Lung (tissue), 17 donors: ENCODE measurements at places on chromosomes 3 and 15. TPM values are rescaled to one million over a fixed set of nuclear protein-coding genes. Genes with fewer than 3 reads are reported as not detected.

The UPK1B gene
- total RNA-seq = 0.21 TPM

The ZDHHC23 gene
- 14.9 TPM for total RNA-seq

The MUSTN1 gene
- total RNA-seq = 10.9 TPM

The CHRNA7 gene
- 2.7 TPM for total RNA-seq

The PIAS1 gene
- total RNA-seq = 157 TPM

The TMEM212 gene
- total RNA-seq = 11.5 TPM

The ATP13A5 gene
- 1.1 TPM for total RNA-seq

DNA sequence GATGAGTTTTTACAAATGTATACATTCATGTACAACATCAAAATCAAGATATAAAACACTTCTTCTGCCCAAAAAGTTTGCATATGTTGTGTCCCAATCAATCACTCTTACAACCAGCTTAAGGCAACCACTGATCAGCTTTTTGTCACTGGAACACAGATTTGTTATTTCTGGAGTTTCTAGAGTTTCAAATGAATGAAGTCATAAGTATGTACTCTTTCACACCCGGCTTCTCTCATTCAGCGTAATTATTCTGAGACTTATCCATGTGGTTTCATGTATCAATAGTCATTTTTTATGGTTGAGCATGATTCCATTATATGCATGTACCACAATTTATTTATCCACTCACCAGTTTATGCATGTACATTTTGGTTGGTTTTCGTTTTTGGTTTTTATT, 53.0 kb upstream of the CORO2B start:
- H3K27ac ChIP-seq = no peak overlapping the region
- H3K4me1 ChIP-seq = no peaks in the 10 kb centered on the region
- DNase-seq = no peak
- no peaks in the 10 kb centered on the region for H3K27me3 ChIP-seq

GRCh38 chr3:143784446-143784845, 63.8 kb downstream of the SLC9A9 start:
- H3K4me1 ChIP-seq = peaks cover 9% of the 10 kb centered on the region
- no peak for DNase-seq
- H3K27me3 ChIP-seq = no peaks in the 10 kb centered on the region
- no peak overlapping the region for H3K27ac ChIP-seq

DNA sequence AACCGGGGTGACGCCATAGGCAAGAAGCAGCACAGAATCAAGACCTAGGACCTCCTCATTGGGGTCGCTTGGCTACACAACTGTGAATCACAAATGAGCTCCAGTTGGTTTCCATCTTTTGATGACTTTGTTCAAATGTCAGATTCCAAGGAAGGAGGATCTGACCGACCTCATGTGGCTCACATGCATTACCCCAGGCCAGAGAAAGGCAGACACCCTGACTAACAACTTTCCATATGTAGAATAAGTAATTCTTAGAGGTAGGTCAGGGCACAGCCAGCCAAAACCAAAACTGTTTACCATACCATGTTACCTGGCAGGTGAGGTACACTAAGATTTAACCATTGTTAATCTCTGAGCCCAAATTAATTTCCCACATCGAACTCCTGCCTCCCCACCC, 96.5 kb downstream of the CCNL1 start:
- H3K4me3 ChIP-seq = no peak overlapping the region
- H3K27ac ChIP-seq = no peak overlapping the region
- H3K4me1 ChIP-seq = no peaks in the 10 kb centered on the region
- DNase-seq = no peak
- no peaks in the 10 kb centered on the region for H3K36me3 ChIP-seq
- no peaks in the 10 kb centered on the region for H3K27me3 ChIP-seq

DNA sequence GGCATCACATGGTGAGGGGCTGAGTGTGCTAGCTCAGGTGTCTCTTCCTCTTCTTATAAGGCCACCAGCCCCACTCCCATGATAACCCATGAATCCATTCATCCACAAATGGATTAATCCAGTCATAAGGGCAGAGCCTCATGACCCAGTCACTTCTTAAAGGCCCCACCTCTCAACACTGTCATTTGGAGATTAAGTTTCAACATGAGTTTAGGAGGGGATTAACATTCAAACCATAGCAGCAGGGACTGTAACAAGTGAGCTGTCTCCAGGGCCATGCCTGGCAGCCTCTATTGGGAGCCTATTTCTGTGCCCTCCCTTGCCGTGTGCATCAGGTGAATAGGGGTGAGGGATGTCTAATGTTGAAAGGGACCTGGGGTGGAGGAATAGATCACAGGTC, 77.5 kb downstream of the CHRD start:
- no peaks in the 10 kb centered on the region for H3K27me3 ChIP-seq
- DNase-seq = no peak
- H3K27ac ChIP-seq = no peak overlapping the region
- no peaks in the 10 kb centered on the region for H3K4me1 ChIP-seq
- H3K36me3 ChIP-seq = no peaks in the 10 kb centered on the region

- no peak overlapping the region for H3K27ac ChIP-seq
- H3K4me3 ChIP-seq = no peak overlapping the region
- DNase-seq = no peak
- H3K4me1 ChIP-seq = no peaks in the 10 kb centered on the region
Observed at GRCh38 chr3:147615035-147615434, 205.9 kb downstream of the ZIC1 start.

DNA sequence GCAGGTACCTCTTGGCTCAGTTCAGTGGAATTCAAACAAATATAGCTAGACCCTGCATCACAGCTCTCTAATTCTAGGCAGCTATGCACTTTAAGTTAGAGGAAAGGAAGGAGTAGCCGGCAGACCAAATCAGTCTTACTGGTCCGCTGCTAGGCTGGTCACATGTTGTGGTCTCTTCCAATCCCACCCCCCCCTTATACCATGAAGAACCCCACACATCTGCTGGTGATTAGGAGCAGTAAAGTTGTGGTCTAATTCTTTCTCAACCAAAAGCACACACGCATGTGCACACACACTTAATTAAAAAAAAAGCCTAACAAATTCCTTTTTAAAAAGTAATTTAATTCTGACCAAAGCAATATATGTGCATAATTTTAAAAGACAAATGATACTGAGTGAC, 16.7 kb upstream of the SH3GL3 start:
- H3K4me3 ChIP-seq = no peak overlapping the region
- DNase-seq = no peak
- H3K36me3 ChIP-seq = no peaks in the 10 kb centered on the region
- no peak overlapping the region for H3K27ac ChIP-seq
- H3K4me1 ChIP-seq = no peaks in the 10 kb centered on the region
- no peaks in the 10 kb centered on the region for H3K27me3 ChIP-seq

DNA sequence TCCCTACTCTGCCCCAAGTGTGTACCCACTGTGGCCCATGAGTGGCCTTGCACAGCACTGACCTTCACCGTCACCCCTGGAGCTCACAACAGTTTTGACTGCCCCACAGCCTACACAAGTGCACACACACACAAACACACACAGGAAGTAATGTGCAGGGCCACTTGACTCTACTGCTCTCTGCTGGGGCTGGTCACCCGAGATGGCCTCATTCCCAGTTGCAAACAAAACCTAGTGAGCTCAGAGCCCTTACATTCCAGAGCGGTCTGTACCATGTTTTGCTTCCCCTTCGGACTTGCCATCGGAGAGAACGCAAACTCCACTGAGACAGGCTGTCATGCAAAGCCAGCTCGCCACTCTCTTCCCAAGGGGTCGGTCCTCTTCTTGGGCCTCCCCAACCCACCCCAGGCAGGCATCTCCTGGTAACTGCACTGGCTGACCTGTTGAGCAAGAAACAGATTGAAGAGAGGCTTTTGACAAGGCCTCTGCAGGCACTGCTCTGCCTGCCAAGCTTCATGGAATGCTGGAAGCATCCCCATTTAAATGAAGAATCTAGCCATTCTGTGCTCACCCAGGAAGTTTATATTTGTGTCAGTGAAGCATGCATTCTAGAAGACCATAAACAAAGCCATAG, 232.0 kb upstream of the IGF1R start:
- peaks cover 9% of the 10 kb centered on the region for H3K27me3 ChIP-seq
- peak; percentile 51 for DNase-seq
- peak overlapping the region; percentile 78 for H3K27ac ChIP-seq
- H3K36me3 ChIP-seq = no peaks in the 10 kb centered on the region

- H3K4me1 ChIP-seq = peaks cover 24% of the 10 kb centered on the region
- no peaks in the 10 kb centered on the region for H3K27me3 ChIP-seq
- H3K36me3 ChIP-seq = peaks cover 4% of the 10 kb centered on the region
- H3K27ac ChIP-seq = peak overlapping the region; percentile 70
- no peak for DNase-seq
- no peak overlapping the region for H3K4me3 ChIP-seq
Observed at GRCh38 chr3:119350114-119350513, 55.9 kb downstream of the ARHGAP31 start.

DNA sequence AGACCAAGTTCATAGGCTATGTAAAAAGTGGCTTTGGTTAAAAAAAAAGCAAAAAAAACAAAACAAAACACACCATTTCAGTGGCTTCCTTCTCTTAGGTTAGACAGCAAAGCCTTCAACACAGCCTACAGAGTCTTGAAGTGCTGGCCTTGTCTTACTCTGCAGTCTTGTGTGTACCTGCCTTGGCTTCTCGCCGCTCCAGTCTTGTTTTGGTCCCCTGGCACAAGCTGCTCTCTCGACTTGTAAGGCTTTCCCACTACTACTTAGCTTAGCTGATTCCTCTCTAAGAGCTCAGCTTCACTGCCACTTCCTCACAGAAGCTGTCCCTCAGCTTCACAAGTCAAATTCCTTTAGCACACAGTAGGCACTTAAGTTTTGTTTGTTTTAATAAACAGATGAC, 63.0 kb downstream of the ST3GAL6 start:
- no peak overlapping the region for H3K4me3 ChIP-seq
- DNase-seq = no peak
- no peaks in the 10 kb centered on the region for H3K36me3 ChIP-seq
- H3K27me3 ChIP-seq = no peaks in the 10 kb centered on the region

DNA sequence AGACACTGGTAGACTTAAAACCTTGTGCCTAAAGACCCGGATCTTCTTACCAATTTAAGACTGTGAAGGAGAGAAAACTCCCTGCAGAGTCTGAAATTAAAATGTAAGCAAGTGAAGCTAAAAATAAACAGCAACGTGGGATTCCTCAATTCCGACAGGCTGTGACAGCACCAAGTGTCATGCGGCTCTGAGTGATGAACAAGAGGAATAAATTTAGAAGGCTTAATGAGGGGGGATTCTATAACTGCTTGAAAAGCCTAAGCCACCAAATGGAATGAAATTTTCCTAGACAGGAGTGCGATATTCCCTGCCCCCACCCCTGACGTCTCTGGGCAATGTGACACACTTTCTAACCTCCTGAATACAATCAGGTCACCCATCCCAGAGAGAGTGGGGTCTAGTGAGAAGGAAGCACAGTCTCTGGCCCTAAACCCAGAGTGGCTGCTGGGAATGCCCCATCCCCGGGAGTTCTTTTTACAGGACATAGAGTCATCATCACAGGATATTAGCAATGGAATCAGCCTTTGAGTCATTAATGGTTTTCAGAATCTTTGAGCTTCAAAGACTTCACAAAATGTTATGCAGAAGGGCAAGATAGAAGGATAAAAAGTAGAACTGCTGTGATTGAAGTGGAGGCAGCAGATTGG, 114.3 kb downstream of the EDEM1 start:
- no peak overlapping the region for H3K4me3 ChIP-seq
- H3K36me3 ChIP-seq = no peaks in the 10 kb centered on the region
- H3K27ac ChIP-seq = no peak overlapping the region
- peaks cover 2% of the 10 kb centered on the region for H3K4me1 ChIP-seq

DNA sequence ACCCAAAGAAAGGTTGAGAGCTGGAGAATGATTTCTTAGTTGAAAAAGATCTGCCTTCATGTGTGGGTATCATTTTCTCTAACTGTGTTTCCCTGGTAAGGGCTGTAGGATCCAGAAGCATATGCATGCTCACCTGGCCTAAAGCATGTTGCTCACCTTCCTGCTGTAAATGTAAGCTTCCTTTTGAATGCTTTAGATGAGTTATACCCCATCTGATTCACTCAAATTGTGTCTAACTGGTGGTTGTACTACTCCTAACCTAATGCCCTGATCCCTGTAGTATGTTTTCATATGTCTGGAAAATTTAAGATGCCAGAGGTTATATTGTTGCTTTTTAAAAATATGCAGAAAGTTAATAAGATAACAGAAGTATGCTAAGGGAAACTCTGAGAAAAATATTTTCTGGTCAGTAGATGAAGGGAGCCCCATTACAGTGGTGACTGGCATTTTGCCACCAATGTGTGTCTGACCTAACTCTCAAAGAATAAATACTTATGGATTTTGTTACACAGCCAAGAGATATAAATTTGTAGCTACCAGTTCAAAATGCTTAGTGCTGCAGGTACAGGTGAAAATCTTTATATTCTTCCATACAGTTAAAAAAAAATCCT, 7.7 kb downstream of the FILIP1L start:
- no peaks in the 10 kb centered on the region for H3K36me3 ChIP-seq
- no peak for DNase-seq
- peaks cover 42% of the 10 kb centered on the region for H3K4me1 ChIP-seq
- no peaks in the 10 kb centered on the region for H3K27me3 ChIP-seq

DNA sequence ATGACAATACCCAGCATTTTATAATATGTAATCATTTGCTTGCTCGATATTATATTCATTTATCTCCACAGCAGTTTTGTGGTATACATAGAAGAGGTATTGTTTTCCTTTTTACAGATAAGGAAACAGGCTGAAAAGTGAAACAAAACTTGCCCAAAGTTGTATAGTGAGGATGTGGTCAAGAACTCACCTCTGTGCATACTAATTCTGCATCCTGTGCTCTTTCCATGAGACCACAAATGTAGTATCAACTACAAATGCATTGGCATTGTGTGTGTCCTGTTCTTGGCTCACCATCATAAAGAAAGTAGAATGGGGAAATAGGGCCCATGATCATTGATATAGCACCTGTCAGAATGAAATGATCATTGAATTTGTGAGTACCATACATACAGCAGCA, 167.3 kb downstream of the NECTIN3 start:
- no peak overlapping the region for H3K4me3 ChIP-seq
- no peaks in the 10 kb centered on the region for H3K27me3 ChIP-seq
- H3K36me3 ChIP-seq = no peaks in the 10 kb centered on the region
- no peak for DNase-seq

DNA sequence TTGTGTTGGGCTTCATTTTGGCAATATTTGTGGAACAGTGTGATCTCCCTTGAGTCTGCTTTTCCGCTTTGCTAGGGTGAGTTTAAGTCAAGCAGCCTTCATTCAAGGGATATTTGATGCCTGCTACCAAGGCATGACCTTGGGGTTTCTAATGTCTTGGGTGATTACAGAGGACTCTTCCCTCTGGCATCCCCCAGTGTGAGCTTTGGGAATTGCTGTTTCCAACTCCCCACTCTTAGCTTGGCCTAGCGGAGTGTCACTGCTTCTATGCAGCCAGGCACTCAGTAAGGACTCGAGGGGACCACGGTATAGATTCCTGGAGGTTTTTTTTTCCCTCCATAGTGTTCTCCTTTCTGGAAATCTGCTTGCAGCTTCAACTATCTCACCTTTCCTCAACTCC, 21.1 kb downstream of the GCNT3 start:
- no peak for DNase-seq
- H3K27ac ChIP-seq = no peak overlapping the region
- no peaks in the 10 kb centered on the region for H3K4me1 ChIP-seq
- H3K4me3 ChIP-seq = no peak overlapping the region
- H3K36me3 ChIP-seq = no peaks in the 10 kb centered on the region

DNA sequence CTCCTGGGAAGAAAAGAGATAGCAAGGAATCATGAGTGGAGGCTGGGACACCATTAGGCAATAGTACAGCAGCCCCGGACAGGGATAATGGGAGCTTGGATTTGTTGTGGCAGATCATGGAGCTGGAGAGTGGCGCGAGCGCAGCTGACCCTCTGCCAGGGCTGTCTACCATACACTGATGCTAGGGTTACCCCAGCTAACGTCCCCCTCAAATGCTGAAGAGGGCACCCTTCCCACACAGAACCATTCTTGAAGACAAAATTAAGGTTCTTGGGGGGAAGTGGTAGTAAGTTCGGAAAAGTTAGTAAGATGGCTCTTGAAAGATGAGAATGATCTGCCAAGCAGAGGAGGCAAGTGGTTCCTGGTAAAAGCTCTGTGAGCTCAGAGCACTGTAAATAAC, 61.1 kb downstream of the ST3GAL6 start:
- DNase-seq = no peak
- H3K36me3 ChIP-seq = peaks cover 5% of the 10 kb centered on the region
- H3K4me3 ChIP-seq = no peak overlapping the region
- H3K27me3 ChIP-seq = no peaks in the 10 kb centered on the region
